GM12878 (cell line): ENCODE measurements at places on chromosomes 6 and 20. TPM values are rescaled to one million over a fixed set of nuclear protein-coding genes. Genes with fewer than 3 reads are reported as not detected.
A peak's percentile ranks its signal among the peaks of the same experiment; 100 is the strongest.

- no peak overlapping the region for H3K27ac ChIP-seq
- DNase-seq = no peak
- H3K4me1 ChIP-seq = no peaks in the 10 kb centered on the region
- no peaks in the 10 kb centered on the region for H3K36me3 ChIP-seq
Measured at GRCh38 chr20:35232575-35232974, 6.1 kb downstream of the MMP24 start.

SLC22A16 gene
- total RNA-seq = not detected in 2 replicates

GRCh38 chr6:163790266-163790840 lies 375.8 kb downstream of the QKI start:
- no peaks in the 10 kb centered on the region for H3K36me3 ChIP-seq
- no peak overlapping the region for H3K27ac ChIP-seq
- no peaks in the 10 kb centered on the region for H3K27me3 ChIP-seq
- no peaks in the 10 kb centered on the region; the same call in 1 of the 2 replicates for H3K4me1 ChIP-seq
- no peak overlapping the region for H3K4me3 ChIP-seq

- no peak overlapping the region for H3K27ac ChIP-seq
- H3K4me3 ChIP-seq = no peak overlapping the region
- peak; percentile 1 for DNase-seq
Measured at GRCh38 chr6:131250122-131250521, 114.9 kb downstream of the AKAP7 start.

DNA sequence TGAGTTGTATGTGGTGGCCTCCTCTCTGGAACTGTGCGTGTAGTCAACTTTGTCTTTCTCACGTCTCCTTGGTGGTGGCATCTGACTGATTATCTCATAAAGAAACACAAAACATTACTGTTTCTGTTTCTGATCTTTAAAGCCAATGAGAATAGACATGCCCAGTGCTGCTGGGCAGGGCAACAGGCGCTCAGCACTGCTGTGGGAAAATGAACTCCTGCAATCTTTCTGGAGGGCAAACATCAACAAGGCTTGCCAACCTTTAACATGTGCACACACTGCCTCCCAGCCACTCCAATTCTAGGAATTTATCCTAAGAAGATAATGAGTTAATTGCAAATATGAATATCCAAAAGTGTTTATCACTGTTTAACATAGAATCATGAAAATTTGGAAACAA lies 106.3 kb upstream of the CD93 start:
- no peaks in the 10 kb centered on the region for H3K27me3 ChIP-seq
- H3K27ac ChIP-seq = no peak overlapping the region
- peaks cover 4% of the 10 kb centered on the region; the same call in 1 of the 2 replicates for H3K4me1 ChIP-seq
- no peaks in the 10 kb centered on the region for H3K36me3 ChIP-seq
- DNase-seq = peak; percentile 7

DNA sequence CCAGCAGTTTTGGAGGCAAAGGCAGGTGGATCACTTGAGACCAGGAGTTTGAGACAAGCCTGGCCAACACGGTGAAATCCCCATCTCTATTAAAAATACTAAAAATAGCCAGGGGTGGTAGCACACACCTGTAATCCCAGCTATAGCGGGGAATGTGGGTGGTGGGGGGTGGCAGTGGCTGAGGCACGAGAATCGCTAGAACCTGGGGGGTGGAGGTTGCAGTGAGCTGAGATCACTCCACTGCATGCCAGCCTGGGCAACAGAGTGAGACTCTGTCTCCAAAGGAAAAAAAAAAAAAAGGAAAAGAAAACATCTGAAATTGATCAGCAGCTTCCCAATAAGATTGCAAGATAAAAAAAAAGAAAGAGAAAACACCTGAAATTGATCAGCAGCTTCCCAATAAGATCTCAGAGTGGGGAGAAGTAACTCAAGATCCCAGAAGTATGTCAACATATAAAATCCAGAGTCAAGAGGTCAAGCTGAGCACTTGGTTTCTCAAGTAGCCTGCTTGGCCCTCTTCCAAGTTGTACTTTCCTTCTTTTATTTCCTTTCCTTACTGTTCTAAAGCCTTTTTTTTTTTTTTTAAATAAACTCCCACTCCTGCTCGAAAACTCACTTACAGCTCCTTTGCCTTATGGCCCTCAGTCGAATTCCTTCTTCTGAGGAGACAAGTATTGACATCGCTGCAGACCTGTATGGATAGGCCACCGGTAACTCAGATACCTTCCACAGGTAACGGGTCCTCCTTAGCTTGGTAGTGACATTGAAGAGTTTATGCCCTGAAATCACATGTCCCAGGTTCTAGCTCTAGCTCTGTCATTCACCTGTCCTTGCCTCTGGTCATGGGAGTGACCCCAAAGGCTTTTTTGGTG lies 368.5 kb upstream of the SYNCRIP start:
- DNase-seq = no peak
- no peaks in the 10 kb centered on the region for H3K36me3 ChIP-seq
- H3K4me1 ChIP-seq = no peaks in the 10 kb centered on the region
- no peak overlapping the region for H3K4me3 ChIP-seq

WFDC12 gene
- not detected in 2 replicates for total RNA-seq

DNA sequence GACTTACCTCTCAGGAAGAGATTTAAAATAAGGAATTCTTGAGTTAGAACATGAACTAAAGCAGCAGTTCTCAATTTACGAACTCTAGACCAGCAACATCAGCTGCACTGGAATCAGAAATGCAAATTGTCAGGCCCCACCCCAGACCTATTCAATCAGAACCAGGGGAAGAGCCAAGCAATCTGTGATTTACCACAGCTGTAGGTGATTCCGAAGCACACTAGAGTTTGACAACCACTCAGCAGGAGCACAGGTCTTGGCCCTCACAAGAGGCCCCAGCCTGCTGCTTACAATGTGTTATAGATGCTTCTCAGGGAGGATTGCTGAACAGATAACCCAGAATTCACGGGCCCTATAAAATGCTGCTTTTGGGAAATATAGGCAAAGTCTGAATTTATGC lies 279.2 kb downstream of the PTPRK start:
- H3K4me1 ChIP-seq = no peaks in the 10 kb centered on the region
- no peaks in the 10 kb centered on the region for H3K36me3 ChIP-seq
- H3K4me3 ChIP-seq = no peak overlapping the region
- no peak overlapping the region for H3K27ac ChIP-seq
- no peaks in the 10 kb centered on the region for H3K27me3 ChIP-seq
- no peak for DNase-seq
